ENCODE measurements at places on chromosomes 1 and 21.

DNA sequence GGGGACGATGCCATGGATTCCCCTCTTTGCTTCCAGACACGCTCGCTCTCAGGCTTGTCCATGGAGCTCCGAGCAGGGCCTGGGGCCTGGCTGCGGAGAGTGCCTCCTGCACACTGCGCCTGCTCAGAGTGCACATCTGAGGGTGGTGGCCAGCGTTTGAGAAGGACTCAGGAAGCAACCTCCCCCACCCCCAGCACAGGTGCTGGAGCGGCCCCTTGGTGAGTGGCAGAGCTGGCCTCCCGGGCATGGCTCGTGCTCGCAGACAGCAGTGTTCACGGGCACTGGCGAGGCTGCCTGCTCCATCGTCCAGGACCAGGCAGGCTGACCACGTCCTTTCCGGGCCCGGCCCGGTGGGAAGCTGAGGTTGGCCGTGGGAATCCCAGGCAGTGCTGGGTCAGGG, 2.8 kb downstream of the SPATC1L start:
- DNase-seq = no peak

DNA sequence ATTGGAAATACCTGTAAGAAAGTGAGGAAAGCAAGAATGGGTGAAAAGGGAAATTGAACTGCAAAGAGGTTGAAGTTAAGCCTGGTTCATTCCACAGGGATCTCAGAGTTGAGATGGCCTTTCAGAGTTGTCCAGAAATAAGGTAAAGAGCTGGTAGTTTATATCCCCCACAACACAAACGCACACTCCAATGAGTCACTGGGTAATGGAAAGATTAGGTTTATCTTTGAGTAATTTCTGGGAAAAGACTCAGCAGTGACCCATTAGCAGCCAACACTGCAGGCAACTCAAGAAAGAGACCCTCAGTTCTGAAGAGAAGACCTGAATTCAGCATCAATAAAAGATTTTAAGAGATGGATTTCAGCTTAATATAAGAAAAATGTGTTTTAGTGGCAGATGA, 485.5 kb downstream of the PTPRC start:
- no peak for DNase-seq

DNA sequence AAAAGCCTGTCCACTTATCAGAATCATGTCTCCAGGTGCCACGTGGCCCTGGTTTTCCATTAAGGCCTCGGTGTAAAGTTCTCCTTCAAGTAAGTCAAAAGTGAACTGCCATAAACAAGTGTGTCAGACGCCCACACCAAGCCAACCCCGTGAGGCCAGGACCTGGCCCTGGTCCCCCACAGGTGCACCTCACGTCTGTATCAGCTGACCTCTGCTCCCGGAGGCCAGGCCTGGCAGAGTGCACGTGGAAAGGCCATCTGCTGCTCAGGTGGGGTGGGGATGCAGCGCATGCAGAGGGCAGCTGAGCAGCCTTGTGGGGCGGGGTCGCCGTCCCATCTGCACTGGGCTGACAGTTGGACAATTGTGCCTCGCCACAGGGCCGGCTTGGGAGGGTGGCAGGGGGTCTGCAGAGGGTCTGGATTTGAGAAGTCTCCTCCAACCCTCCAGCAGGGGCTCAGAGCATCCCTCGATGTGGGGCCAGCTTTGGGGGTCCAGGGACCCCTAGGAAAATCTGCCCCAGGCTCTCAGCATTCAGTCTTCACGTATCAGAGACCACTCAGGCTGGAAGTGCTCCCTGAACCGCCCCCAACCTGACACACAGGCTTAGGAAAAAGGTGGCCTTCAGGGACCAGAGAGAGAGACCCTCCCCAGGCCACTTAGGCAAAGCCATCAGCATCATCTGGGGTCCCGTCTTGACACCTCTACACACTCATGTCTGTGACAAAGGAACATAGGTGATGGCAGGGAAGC, 3.0 kb downstream of the SLC19A1 start:
- DNase-seq = no peak

- DNase-seq = no peak
Measured at GRCh38 chr1:14259191-14259757, 339.2 kb upstream of the KAZN start.

DNA sequence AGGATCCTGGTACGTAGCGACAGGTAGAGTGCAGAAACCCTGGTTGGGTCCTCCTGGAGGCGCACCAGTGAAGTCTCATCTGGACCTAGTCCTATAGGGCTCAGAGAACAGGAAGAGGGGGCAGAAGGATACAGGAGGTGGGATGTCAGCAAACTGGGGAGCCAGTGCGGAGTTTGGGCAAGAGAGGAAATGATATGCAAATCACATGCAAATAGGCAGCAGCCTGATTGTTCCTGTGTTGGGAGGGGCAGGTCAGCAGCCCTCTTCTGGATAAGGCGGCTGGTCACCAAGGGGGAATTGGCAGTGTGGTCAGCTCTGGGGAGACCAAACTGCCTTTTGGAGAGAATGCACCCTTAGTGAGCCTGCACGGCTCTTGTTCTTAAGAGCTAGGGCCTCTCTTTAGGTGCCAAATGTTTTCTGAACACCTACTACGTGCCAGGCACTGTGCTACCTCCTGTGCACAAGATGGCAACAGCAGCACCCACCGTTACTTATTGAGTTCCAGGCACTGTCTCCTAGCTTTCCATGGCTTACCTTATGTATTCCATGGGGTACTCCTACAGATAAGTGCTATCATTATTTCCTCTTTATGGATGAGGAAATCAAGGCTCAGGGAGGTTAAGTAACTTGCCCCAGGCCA, 18.1 kb upstream of the PADI3 start:
- no peak for DNase-seq

DNA sequence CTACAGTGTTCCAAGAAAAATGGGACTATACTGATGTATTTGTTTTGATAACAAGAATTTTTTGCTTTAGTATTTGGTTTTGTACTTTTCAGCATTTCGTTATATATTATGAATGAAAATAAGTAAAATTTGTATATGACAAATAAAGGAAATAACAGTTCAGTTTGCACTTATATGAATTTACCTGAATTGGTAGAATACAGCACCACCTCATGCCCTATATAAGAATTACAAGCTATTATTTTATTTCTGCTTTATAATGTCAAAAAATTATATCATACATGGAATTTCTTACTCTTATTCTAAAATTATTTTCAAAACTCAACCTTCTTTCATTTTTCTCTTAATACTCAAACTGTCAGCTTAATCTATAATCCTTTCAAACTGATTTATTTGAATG, 14.6 kb downstream of the EFCAB7 start:
- DNase-seq = no peak

GRCh38 chr21:37606549-37606948, 240.0 kb downstream of the DYRK1A start:
- DNase-seq = no peak

DNA sequence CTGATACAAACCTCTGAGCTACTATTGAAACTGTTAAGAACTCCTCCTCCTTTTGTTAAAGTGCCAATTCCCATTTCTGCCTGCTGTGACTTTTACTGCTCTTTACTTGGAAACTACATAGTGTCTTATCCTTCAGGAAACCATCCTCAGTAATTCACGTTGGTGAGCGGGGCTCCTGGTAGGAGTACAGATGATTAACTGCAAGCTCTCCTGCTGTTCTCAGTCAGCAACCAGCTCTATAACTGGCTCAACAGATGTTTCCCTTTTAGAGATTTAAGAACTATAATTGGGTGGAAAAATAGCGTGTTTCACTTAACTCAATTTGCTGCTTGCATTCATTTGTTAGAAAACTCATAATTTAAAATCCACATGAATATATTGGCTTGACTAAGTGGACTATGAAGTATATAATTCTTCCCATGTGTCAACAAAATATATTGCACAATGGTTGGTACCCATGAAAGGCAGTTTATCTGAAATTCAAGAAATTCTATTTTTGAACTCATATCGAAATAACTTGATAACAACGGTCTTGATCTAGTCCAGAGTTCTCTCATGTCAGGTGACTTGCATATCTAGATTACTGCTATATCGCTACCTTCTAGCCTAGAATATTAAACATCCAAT, 574.0 kb downstream of the KCNT2 start:
- DNase-seq = no peak

GRCh38 chr1:203129501-203130231, 2.1 kb downstream of the ADORA1 start:
- no peak for DNase-seq

DNA sequence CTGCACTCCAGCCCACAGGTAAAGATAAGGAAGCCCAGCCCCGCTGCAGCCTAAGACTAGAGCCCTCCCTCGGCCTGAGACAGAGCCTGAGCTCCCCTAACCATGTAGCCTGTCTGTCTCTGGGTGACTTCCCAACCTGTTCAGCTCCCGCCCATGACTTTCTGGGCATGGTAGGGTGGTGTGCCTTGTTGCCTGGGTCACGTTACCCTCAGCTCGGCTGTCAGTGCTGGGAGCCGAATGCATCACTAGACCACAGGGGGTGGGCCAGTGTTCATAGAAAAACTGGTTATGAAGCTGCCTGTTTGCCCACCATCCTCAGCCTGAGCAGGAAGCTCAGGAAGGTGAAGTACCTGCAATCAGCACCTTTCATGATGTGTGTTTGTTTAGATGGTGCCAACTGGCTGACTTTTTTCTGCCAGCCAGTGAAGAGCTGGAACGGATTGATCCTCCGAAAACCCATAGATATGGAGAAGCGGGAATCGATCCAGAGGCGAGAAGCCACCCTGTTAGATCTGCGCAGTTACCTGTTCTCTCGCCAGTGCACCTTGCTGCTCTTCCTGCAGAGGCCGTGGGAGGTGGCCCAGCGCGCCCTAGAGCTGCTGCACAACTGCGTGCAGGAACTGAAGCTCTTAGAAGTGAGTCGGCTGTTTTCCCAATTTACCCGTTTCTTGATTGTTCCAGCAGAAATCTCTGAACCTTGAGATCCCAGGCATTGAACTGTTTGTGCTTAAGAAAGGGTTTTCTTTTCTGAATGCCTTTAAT, 43.9 kb upstream of the PWP2 start:
- DNase-seq = peak; percentile 57

GRCh38 chr1:14767075-14767474, 168.6 kb downstream of the KAZN start:
- no peak for DNase-seq

DNA sequence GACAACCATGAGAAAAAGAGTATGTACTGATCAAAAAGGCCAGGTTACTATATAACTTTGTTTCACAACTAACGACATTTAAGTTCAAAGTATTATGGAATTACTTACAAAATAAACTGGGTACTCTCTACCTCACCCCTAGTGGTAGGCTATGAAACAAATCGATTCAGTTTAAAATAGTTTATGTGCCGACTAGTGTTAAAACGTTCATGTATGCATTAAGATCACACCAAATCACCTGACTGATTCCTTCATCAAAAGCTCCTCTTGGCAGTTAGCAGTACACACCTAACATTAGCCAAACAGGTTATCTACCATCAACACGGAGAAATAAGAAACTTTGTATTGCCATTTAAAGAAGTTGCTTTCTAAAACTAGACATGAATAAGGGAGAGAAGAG, 137.1 kb downstream of the AKT3 start:
- DNase-seq = no peak

DNA sequence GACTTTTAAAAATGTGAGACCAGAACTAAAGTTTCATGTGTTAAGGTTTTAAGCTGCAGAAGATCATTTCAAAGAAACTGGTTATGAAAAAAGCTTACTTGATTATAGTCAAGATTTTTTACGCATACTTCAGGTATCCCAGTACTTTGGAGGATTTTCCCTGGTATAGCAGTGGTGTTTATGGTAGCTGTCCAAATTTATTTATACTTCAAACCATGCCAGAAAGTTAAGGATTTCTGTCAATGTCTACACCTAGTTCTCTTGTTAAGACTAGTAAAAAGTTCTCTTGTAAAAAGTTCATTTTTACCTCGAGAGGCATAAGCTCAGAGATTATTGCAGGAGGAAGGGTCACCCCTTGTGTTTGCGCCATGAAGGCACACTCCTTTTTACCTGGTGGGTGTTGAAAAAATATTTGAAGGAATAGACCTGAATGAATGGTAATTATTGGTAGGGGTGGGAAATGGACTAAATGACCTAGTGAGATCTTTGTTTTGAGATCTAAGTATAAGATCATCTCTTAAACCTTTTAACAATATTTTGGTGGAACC, 2.8 kb downstream of the DYRK1A start:
- DNase-seq = no peak

DNA sequence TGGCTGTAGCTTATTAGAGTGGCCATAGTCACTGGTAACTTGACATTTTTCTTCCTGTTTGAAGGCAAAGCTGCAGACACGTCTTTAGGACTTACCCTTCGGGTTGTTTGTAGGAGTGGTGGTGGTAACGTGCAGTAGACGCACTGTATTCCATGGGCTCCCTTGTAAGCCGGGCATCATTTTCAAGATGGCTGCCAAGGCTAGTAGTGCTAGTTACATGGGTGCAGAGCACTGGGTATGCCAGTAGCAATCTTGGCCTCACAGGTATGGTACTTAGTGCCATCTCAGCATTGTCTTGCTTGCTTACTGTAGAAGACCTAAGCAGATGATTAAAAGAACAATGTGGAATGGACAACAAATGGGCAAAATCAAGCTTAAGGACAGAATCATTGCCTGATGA, 1.9 kb downstream of the YBX1 start:
- no peak for DNase-seq

- DNase-seq = no peak
Measured at GRCh38 chr1:181675091-181675917, 192.0 kb downstream of the CACNA1E start.

GRCh38 chr1:30708361-30708728, 15.0 kb downstream of the MATN1 start:
- no peak for DNase-seq
